ENCODE measurements at places on chromosomes 5 and 9.

DNA sequence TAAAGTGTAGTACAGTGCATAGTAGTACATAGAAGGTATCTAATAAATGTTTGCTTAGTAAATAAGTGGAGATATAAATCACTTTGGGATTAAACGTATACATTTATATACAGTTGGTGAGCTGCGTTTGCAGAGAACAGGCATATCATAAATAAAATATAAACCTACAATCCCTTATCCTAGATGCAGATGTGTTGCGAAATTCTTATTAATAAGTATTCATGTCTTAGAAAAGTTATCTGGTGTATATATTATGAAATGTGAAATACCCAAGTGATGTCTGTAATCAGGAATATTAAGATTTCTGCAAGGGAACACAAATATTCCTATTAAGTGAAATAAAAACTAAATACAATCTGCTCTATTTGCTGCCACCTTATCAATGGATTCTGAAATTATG, 8.8 kb downstream of the CCNH start:
- DNase-seq: no peak

- DNase-seq: no peak
Observed at GRCh38 chr9:27421577-27421976, 102.5 kb upstream of the IFNK start.

GRCh38 chr5:120866997-120867396, 402.9 kb downstream of the PRR16 start:
- no peak for DNase-seq

- no peak for DNase-seq
Observed at GRCh38 chr5:132010645-132010988, 841 bp downstream of the ACSL6 start.

DNA sequence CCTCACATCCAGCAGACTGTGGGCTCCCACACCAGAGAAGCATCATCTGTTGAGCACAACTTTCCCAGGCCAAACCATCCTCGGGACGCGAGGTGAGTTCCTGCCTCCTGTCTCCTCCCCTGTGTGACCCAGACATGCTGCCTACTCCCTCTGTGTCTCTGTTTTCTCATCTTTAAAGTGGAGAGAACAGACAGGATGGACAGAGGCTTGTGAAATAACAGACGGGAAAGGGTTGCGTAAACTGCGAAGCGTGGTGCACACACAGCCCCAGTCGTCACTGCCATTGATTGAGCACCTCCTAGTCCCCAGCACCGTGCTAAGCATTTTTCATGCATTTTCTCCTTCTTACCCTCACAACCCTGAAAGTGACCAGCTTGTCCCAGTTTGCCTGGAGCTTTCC, 52.1 kb upstream of the LMX1B start:
- DNase-seq: no peak

- no peak for DNase-seq
Observed at GRCh38 chr9:126049088-126049487, 277.5 kb upstream of the MVB12B start.

DNA sequence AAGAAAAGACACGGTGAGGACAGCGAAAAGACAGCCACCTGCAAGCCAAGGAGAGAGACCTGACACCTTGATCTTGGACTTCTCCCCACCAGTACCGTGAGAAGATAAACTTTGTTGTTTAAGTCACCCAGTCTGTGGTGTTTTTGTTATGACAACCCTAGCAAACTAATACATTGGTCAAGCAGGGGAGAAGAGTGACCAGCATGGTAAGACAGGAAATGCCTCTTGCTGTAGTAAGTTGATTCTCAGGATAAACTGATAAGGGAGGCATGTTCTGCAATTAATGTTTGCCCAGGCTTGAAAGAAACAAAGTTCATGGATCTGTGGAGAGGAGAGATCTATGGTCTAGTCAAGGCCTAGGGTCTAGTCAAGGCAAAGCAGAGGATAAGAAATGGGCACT, 801.2 kb downstream of the MAT2B start:
- DNase-seq: no peak

DNA sequence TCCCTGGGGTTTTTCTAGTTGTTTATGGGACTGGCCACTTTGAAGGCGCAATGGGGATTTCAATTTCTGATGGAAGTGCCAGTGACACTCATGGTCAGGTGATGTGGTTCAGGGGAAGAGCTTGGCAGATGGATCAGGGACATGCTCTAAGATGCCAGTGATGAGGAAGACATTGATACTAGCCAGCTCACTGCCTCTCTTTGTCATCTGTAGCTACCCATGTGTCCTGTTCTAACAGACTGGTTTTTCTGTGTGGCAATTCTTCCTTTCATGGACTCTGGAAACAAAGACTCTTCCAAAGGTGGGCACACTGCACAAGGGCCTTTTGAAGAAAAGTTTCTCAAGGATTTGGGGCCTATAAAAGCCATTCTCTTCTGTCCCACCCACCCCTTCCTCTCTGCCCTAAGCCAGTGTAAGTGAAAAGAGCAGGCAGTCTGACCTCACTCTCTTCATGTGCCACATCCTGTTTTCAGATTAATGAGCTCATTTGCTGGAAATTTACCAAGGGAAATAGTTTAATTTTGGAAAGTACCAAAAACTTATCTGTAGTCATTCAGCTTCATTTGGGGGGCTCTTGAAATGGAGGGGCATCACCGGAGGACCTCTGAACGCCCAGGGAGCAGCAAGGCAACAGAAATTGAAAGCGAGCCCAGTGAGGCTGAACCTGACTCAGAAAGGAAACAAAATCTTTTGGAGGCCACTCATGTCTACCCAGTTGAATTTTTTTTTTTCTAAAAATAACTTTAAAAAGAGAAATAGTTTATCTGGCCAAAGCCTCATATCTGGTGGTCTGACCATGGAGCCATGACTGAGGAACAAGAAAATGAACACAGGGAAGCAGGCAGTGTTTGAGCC, 4.9 kb upstream of the TRAF1 start:
- DNase-seq: peak; percentile 60

- DNase-seq: no peak
Observed at GRCh38 chr5:2201832-2202231, 319.1 kb upstream of the IRX4 start.

Measured in stimulated activated CD4-positive, alpha-beta T cell treated with anti-CD3 and anti-CD28 coated beads, Interleukin-2, amount 100 ng/mL, for 4 hours (primary cell).